ENCODE measurements at places on chromosomes 16 and 17.

- no peak for DNase-seq
Measured at GRCh38 chr17:15507896-15508295, 40.5 kb upstream of the CDRT4 start.

GRCh38 chr17:74367206-74367605 is at the start of gene GPR142:
GPR142 (plus strand) TSS chr17:74367506; CDS start chr17:74369541, 2,035 bp downstream.
- DNase-seq = no peak

- no peak for DNase-seq
Measured at GRCh38 chr17:42761638-42762037, 611 bp downstream of the RAMP2 start.

DNA sequence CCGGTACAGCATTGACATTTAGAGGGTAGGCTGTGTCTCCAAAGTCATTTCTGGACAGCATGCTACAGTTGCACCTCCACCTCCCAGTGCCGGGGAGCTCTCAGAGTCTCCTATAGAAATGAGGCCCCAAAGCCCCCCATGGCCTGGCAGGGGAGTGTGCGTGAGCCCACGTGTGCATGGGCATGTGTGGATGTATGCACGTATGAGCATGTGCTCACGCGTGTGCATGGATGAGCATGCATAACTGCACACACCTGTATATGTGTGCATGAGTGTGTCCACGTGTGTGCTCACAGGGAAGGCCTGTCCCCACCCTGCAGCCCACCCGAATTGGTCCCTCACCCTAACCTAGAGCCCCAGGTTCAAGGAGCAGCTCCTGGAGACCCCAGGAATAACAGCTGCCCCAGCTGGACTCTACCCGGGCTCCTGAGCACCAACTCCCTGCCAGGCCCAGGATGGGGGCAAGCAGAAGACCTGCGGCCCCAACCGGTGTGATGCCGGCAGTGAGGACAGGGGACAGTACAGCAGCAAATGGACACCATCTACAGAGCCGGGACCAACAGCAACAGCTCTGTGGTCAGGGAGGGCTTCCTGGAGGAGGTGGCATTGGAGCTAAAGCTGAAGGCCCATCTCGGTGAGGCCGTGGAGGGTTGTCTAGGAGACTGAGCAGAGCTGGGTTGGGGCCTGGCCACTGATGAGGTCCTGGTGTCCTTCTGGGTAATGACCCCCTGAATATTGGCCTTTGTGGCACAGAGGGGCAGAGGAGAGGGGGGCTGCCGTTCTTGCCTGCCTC is 35.1 kb downstream of the ZNF469 start:
- no peak for DNase-seq

DNA sequence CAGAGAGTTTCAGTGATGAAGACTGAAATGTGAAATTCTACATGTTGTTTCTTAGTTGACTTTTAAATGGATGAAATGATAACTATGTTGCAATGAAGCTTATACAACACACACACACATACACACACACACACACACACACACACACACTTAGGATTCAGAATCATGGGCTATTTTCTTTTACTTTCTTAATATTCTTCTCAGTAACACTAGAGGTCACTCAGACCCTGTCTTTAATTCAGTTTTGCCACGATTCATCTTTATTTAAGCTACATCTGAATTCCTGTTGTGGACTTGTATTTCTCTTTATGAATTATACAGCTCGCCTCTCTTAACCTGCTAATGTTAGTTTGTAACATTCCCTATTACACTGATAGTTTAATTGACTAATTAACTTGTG is 109.6 kb upstream of the GOT2 start:
- DNase-seq = no peak

- DNase-seq = no peak
Measured at GRCh38 chr17:76017481-76018339, 9.4 kb downstream of the EVPL start.

- peak; percentile 23 for DNase-seq
Measured at GRCh38 chr16:46974352-46974751, 878 bp upstream of the DNAJA2 start.

GRCh38 chr16:54285414-54286089 is 1.0 kb downstream of the IRX3 start:
- no peak for DNase-seq

GRCh38 chr16:83472776-83473501 is 334.8 kb upstream of the HSBP1 start:
- no peak for DNase-seq

GRCh38 chr16:27291722-27292240 is 22.0 kb upstream of the IL4R start:
- no peak for DNase-seq

DNA sequence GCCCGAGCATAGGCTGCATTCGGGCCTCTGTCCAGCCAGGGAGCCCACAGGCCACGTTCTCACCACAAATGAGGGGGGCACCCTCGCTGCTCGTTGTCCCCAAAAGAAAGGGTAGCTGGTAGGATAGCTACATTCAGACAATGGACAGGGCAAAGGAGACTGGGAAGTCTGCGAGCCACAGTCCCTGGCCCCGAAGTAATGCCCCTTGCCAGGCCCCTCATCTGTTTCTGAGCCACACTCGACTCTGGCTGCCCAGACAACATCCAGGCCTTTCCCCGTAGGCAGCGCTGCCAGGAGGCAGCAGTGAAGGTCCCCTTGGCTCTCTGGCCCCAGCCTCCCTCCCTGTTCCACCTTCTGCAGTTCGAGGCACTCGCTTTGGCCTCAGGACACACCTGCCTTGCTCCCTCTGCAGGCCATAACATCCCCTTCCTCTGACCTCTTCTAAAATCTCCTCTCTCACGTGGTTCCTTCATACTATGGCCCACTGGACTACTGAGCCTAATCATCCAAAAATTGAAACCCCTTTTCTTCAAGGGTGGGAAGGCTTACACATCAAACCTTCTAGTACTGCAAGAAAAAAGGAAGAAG is 12.2 kb downstream of the AIPL1 start:
- no peak for DNase-seq

- no peak for DNase-seq
Measured at GRCh38 chr17:65850486-65850885, 289.0 kb upstream of the AXIN2 start.

GRCh38 chr16:3454093-3454492 is 10.6 kb downstream of the NAA60 start:
- DNase-seq = no peak

DNA sequence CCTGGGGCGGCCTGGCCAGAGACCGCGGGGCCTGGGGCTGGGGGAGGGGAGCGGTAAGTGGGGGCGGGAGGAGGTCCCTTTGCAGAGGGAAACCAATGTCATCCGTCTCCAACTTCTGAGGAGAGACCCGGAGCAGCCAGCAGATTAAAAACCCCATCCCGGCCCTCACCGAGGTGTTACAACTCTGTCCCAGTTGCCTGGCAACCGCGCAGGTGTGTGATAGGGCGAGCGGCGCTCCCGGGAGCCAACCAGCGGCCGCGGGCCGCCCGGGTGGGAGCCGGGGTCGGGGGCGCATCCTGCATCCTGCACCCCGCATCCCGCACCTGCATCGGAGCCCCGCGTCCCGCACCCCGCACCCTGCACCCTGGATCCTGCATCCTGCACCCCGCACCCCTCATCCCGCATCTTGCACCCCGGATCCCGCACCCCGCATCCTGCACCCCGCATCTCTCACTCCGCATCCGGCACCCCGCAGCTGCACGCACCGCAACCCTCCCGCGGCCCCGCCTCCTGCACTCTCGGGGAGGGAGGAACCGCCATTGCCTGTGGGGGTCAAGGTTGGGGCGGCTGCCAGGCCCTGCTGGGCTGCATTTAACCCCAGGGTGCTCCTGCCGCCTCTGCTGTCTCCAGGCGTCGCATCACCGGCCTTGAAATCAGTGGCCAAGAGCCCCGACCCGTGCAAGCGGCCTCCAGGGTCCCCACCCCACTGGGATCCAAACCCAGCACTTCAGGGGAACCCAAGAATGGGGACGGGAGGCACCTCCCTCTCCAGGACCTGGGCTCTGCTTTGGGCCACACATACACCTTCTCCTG is 47.3 kb downstream of the RTN4RL1 start:
- DNase-seq = no peak

- no peak for DNase-seq
Measured at GRCh38 chr16:10150906-10151305, 31.3 kb downstream of the GRIN2A start.

GRCh38 chr16:57871456-57871855 is 69.2 kb upstream of the KIFC3 start:
- no peak for DNase-seq

GRCh38 chr17:50939795-50940684 is 73.9 kb upstream of the TOB1 start:
- DNase-seq = no peak

- DNase-seq = no peak
Measured at GRCh38 chr16:1395444-1396031, 19.0 kb downstream of the UNKL start.

DNA sequence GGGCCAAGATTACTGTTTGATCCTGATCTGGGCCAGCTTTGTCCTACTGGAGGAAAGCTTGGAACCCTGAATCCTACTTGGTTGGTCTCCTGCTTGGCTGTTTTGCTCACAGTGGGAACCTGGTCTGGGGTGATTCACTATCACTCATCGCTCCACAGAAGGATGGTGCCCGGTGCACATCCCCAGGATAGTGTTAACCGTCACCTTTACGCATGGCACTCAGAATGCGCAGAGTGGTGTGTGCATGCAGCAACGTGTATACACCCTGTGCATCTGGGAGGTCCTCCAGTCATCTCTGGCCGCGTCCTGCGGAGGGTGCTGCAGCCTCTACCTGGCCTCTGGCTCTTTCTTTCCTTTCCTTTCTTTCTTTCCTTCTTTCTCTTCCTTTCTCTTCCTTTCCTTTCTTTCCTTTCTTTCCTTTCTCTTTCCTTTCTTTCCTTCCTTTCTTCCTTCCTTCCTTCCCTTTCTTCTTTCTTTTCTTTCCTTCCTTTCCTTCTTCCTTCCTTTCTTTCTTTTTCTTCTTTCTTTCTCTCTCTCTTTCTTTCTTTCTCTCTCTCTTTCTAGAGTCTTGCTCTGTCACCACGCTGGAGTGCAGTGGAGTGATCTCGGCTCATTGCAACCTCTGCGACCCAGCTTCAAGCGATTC is 13.1 kb downstream of the SOCS3 start:
- DNase-seq = no peak
